Activated CD8-positive, alpha-beta memory T cell treated with anti-CD3 and anti-CD28 coated beads for 1 hour (primary cell): ENCODE measurements at places on chromosomes 1 and 21.
A peak's percentile ranks its signal among the peaks of the same experiment; 100 is the strongest.

DNA sequence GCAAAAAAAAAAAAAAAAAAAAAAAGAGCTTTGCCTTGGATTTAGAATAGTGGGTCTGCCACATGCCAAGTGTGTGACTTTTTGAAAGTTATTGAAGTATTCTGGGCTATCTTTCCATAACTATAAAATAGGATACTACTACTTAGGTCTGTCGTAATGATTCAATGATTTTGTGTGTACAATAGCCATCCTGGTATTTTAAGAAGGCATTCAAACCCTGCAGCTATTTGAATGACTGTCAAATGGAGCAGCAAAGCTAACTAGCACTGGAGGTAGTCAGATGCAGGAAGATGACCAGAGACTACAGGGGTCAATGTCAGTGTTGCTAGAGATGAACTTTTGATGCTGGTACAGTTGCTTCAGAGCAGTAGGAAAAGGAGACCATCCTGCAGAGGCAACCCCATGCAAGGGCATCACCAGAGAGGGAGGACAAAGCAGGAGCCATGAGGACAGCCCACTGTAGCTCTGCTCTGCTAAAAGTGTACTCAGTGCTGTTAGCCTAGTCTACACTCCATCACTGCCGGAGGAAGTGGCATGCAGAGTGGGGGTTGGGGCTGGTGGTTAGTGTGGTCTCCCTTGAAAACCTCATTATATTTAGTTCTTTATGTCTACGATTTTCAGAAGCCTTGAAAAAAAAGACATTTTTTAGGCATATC is 29.0 kb downstream of the DUSP10 start:
- peak; percentile 60 for DNase-seq

DNA sequence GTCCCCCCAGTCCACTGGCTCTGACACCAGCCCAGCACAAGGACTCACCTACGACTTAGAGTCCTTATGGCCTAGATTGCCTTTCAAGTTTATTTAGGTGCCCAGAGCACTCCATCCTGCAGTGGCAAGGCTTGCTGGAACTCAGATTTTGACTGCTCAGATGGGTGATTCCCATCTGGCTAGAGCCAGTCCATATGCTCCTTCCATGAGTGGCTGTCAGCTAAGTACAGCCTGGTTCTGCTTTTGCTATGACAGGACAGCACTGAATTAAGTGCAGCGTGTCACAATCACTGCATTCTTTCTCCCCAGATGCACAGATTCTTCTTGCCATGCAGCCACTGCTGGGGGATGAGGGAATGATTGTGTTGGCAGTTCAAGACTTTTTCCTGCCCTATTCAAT is 43.8 kb downstream of the GPR52 start:
- DNase-seq, result no peak

GRCh38 chr1:238964631-238965030 is 421.7 kb upstream of the CHRM3 start:
- DNase-seq, result no peak

DNA sequence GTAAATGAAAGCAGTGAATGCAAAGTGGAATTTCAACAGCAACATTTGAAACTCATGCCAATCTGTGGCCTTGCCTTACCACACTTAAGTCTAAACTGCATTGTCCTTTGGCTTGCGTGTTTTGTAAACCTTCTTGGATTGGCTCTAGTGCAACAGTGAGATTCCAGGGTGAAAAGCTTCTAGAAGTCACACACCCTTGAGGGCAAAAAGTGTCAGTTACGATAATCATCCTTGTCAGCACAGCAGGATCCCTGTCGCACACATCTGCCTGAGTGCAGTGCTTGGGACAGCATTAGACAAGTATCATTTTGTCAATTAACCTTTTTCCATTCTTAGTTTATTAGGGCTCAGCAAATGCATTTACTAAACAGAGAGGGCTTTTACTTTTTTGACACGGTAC is 243.4 kb upstream of the PTBP2 start:
- no peak for DNase-seq

- no peak for DNase-seq
These were observed 55.5 kb downstream of the GABPA start for GRCh38 chr21:25790122-25790877.

DNA sequence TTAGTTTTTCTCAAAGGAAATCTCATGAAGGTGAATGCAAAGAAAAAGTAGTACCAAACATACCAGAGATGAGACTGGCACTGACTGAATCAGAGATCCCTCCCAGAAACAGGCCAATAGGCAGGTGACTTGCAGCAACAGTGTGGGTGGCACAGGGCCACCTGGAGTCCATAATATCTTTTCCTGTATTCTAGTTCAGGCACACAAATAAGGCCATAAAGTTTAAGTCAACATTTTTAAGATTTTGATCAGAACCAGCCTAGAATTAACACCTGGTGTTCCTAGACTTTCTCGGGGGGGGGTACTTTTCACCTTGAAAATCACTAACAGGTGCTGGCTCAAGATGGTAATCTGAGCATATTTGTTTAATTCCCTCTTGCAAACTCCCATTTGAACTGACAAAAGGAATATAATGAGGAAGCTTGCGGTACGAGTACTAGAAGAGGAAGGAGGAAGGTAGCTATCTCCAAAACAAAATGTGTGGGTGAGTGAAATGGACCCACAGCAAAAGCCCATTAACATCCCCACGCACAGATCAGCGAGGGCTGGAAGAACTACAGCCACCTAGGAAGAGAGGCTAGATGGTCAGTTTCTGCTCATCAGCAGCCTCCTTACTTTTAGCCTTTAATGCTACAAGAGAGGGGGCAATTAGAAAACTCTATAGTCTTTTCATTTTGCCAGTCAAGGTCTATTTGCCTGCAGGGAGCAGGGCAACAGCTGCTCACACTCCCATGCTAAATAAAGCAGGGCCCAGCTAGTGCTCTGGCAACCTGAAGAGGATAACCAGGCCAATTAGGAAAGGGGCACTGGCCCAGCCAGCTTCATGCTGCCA is 18.9 kb downstream of the SDE2 start:
- no peak for DNase-seq

- DNase-seq, result no peak
These were observed 21.1 kb upstream of the F3 start for GRCh38 chr1:94562519-94563260.

DNA sequence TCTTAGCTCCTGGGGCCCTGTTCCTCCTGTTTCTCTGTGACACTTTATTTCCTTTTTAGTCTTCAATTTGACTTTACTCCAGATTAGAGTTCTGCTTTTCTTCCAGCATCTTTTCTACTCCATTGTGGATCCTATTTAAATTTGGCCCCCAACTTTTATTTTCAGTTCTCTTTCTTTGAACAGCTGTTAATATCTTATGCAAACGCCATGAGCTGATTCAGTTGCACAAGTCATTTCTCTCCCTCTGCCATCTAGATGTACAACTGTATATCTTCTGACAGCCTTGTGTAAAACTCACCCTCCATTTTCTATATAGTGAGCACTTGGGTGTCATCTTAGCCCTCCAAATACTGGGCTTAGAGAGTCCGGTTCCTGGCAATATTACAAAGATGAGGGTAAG is 42.2 kb downstream of the SPATA17 start:
- no peak for DNase-seq

- DNase-seq, result no peak
These were observed 20.9 kb downstream of the PIK3CD start for GRCh38 chr1:9672444-9672843.

GRCh38 chr1:110672001-110672752 is 2.6 kb downstream of the KCNA3 start:
- DNase-seq, result peak; percentile 37
